NCI-H2171 treated with DMSO at 0.1 percent for 48 hours (cell line): ENCODE measurements at places on chromosomes 6 and 20.

DNA sequence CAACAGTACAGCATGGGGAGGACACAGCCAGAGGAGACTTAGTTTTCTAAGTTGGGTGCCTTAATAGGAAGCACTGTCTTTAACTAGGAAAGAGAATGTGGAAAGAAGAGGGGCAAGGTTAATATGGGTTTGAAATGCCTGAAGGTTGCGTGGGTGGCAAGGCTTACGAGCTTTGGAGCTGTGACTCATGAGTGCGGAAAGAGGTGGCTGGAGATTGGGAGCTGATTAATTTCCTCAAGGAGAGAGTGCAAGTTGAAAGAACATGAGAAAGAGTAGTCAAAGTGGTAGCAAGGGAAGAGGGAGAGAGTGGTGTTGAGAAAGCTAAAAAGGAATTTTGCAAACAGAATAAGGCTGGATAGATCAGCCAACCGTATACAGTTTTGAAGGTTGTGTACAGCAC, 315.1 kb upstream of the PRND start:
- no peak for DNase-seq

GRCh38 chr6:29887330-29887818, 55.0 kb upstream of the HLA-A start:
- DNase-seq = no peak

DNA sequence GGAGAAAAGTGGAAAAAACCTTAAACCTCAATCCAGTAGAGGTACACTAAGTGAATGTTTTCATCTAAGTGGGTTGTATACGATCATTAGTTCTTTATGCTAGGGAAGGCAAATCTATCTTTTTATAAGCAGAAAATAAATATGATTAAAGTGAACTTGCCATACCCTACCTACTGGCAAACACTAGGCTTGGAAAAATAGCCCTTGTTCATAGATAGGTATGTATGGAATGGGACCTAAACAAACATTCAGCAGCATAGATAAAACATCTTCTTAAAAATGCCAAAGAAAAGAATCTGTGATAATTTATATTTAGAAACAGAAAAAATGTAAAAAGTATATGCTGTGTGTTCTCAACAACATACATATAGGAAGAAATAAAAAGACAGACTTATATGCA, 18.8 kb downstream of the REV3L start:
- no peak for DNase-seq

GRCh38 chr20:13756551-13756950, 28.2 kb downstream of the ESF1 start:
- no peak for DNase-seq

- no peak for DNase-seq
Observed at GRCh38 chr20:32482442-32483261, 102.5 kb downstream of the NOL4L start.

DNA sequence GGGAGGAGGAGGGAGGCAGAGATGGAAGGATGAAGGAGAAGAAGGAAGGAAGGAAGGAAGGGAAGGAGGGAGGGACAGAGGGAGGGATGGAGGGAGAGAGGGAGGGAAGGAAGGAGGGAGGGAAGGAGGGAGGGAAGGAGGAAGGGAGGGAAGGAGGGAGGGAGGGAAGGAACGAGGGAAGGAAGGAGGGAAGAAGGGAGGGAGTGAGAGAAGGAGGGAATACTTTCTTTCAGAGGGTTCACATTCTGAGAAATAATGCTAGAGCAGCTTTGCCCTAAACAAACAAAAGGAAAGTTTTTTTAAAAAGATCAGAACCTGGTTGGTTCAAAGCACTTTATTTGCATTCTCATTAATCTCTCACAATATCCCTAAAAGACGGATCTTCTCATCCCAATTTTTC, 96.1 kb upstream of the NXT1 start:
- no peak for DNase-seq

DNA sequence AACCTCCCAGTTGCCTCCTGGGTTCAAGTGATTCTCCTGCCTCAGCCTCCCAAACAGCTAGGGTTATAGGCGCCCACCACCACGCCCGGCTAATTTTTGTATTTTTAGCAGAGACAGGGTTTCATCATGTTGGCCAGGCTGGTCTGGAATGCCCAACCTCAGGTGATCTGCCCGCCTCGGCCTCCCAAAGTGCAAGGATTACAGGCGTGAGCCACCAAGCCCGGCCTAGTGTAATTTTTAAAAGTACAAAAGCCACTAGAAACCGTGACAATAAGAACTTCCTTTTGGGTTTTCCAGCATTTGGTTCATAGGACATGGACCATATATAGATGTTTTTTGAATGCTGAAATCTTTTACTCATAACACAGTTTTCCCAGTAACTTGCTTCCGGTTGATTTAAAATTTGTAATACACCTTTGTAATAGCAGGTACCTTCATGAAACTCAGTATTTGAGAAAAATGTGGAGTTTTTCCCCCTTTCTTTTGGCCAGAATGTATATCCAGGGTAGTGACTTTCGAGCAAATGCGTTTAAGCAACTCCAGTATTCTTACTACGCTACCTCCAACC, 467 bp downstream of the PXT1 start:
- DNase-seq = no peak
